Spleen (tissue), 13 donors: ENCODE measurements at places on chromosomes 11 and 22. TPM values are rescaled to one million over a fixed set of nuclear protein-coding genes. Genes with fewer than 3 reads are reported as not detected.
A peak's percentile ranks its signal among the peaks of the same experiment; 100 is the strongest.

DNA sequence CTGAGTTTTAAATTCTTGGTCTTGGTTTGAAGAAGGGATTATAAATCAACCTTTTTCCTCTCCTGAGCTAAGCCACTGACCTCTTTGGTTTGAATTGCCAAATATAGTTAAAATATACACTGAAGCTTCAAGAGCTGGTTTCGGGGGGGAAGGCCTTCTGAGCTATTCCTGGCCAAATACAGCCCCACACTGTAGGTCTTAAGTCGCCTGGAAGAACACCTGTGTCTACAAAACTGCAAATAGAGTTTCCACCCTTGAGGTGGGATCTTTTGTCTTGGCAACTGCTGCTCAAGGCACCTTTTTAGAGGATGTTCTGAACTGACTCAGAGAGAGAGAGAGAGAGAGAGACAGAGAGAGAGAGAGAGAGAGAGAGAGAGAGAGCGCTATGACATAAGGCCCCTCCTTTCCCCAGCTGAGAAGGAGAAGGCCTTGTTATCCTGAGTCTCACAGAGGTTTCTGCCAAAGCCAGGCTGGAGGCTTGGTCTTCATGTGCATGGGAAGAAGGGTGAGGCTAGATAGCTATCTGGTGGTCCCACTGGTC lies 5.5 kb downstream of the ADM start:
- no peak for DNase-seq

- no peak for DNase-seq
Observed at GRCh38 chr11:7858006-7858405, 61.3 kb upstream of the OR5P2 start.

- DNase-seq, result no peak
Observed at GRCh38 chr22:31578171-31578570, 81.8 kb downstream of the SFI1 start.

GRCh38 chr11:113339929-113340589 lies 25.7 kb downstream of the TTC12 start:
- DNase-seq, result no peak

- no peak for DNase-seq
Observed at GRCh38 chr11:122882189-122882856, at the start of gene JHY. JHY (plus strand) TSS chr11:122882759; CDS start chr11:122885850, 3,091 bp downstream.

DNA sequence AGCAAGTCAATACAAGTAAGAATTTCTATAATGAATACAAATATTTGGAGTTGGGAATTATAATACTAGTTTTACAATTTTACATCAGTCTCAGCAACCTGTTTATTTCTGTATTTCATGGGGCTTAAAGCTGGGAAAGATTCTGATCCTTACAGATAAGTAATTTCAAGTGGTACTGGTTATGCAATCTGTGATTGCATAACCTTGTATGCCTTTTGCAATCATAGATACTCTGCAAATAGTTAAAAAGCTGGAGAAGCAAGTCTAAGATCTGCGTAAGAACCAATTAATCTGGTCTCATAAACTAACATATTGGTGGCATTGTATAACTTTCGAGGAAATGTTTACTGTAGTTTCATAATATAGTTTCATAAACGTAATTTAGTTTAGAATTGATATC lies 198.3 kb upstream of the PGR start:
- no peak for DNase-seq

- DNase-seq, result no peak
Observed at GRCh38 chr11:75568616-75569219, 6.7 kb downstream of the SERPINH1 start.

DNA sequence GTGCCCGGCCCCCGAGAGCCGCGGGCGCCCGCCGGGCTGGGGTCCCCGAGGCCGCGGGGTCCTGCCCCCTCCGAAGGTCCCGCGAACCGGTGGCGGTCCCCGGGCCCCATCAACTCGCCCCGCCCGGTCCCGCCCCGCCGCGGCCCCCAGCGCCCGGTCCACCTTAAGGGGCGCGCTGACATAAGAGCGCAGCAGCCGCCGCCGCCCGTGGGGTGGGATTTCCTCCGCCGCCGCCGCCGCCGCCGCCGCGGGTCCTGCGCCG lies at the start of gene ZDHHC8:
TSS of gene ZDHHC8 (plus strand) at position 208 of the 262 bp plus-strand sequence. CDS start 144 bp downstream, outside the sequence.
- peak; percentile 86 for DNase-seq

DNA sequence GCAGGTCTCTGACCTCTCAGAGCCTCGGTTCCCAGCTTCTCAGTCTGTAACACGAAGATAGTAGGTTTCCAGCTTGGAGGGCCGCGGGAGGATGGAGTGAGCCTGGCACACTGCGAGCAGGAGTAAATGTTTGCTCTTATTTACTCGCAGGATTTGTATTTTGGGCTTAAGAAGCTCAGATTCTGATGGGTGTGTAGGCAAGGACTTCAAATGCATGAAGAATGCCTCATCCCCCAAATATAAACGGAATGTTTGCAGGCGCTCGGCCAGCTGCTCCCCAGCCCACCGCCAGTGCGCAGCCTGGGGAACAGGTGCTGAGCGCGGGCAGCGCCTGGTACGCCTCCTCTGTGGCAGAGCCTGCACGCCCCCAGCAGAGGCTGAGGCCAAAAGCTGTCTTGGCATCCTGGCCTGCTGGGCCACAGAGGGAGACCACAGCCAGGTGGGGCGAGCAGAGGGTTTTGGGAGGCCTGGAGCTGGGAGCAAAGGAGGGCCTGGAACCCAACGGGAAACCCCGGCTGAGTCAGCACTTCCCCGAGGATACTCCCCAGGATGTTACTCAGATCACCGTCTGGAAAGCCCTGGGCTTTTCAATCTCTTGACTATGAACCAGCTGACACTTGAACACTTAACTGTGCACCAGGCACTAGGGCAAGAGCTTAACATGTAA lies 9.4 kb downstream of the EHD1 start:
- DNase-seq, result peak; percentile 84

GRCh38 chr11:125935618-125936199 lies 10.1 kb upstream of the VSIG10L2 start:
- peak; percentile 27 for DNase-seq

DNA sequence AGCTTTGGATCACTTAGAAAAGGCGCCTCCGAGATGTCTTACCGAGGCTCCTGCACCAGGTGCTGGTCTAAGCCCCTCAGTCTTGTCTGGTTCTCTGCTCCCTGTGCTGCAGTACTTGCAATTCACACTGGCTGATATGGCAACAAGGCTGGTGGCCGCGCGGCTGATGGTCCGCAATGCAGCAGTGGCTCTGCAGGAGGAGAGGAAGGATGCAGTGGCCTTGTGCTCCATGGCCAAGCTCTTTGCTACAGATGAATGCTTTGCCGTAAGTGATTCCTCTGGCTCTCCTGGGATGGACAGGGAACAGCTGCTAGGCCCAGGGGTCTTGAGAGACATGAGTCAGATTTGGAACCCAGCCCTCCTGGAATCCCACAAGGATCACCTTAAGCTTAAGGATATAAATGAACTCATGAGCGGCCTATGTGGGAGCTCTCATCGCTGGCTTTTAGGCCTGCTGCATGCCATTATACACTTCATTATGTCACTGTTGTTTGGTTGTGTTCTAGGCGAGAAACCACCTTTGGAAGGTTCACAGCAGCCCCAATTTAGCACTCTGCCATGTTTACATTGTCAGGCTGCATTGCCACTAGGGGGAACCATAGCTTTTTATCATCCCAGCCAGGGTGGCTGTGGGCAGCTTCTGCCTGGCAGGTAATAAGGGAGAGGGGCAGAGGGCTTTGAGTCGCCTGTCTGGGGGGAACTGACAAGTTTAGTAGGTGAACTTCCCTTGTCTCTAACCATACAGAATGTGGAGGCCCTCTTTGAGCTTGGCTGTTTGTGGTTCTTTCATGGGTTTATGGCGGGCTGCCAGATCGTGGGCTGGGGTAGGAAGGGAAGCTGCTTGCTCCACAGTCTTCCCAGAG lies 8.5 kb downstream of the ACAD8 start:
- no peak for DNase-seq

DNA sequence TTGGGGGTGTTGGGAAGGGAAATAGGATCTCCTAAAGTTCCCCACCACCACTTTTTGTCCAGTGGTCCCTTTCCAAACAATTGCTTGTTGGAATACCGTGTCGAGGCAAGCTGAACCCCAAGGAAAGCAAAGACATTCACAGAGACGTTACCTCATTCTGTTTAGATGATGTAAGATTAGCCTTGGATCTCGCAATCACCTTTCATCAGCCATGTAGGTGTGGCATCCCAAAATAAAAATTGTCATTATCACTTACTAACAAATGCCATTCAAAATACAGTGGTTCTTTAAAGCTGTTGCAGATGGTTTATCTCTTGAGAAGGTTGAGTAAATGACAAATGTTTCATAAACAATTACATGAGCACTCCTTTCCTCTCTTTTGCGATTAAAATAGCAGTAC lies 86.5 kb upstream of the SLC25A18 start:
- no peak for DNase-seq

- no peak for DNase-seq
Observed at GRCh38 chr11:78840200-78840599, 265.5 kb upstream of the NARS2 start.

GRCh38 chr22:40684728-40685127 lies 5.4 kb downstream of the MCHR1 start:
- no peak for DNase-seq

DNA sequence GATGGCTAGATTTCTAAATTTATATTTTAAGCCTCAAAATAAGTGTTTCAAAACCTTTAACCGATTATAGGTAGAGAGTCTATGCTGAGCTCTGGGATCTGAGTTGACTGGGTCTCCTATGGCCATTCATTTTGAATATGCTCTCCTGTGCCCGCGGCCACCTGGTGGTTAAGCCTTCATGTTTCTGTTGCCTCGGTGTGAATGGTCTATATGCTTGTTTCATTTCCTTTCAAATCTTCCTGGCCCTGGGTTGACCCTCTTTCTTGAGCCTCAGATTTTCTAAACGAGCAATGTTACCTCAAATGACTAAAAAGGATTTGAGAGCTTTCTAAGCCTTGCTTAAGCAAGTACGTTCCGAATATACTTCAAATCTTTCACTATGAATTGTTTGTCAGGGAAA lies 789.4 kb upstream of the KIRREL3 start:
- DNase-seq, result no peak

DNA sequence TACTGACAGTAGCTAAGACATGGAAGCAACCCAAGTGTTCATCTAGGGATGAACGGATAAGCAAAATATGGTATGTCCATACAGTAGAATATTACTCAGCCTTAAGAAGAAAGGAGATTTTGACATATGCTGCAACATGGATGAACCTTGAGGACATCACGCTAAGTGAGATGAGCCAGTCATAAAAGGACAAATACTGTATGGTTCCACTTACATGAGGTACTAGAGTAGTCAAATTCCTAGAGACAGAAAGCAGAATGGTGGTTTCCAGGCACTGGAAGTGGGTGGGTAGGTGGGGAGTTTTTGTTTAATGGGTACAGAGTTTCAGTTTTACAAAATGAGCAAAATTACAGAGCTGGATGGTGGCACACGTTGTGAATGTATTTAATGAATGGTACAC lies 18.1 kb downstream of the CHST1 start:
- no peak for DNase-seq

GRCh38 chr11:65305501-65306268 lies 9.0 kb upstream of the CDC42EP2 start:
- DNase-seq, result no peak

- no peak for DNase-seq
Observed at GRCh38 chr11:88250566-88251242, 75.5 kb upstream of the RAB38 start.

- DNase-seq, result no peak
Observed at GRCh38 chr11:88383447-88383846, 45.9 kb upstream of the CTSC start.

DNA sequence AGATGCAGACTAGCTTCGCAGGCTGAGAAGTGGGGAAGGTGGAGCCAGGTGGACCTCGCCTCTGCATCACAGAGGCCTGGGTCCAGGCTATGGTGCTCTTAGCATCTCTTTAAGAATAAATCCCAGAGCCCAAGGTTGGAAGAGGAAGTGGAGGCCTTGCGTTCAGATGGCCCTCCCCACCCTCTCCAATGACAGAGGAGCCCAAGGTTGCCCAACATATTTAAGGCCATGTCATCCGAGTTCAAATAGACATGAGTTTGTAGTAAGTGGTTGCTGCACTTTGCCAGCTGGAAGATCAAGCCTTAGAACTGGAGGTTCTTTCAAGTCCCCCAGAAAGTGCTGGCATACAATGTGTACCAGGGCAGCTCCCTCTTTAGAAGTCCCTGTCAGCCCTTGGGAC lies 47.1 kb upstream of the HORMAD2 start:
- DNase-seq, result no peak

GRCh38 chr11:33830903-33831648 lies 56.8 kb upstream of the FBXO3 start:
- DNase-seq, result no peak

DNA sequence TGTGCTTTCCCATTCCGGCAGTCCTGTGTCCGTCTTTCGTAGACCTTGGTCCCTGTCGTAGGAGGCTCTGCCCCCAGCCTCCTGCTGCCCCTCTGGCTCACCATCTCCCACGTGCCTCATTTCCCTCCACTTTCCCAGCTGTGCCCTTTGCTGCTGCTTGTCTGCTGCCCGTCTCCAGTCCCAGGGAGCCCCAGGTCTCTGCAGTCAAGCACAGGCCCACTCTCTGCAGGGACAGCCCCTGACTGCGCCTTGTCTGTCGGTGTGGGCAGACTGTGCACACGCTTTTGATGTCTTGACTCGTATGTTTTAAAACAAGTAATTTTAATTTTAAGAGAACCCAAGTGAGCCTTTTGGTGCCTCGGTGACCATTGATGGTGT lies 12.4 kb downstream of the DGCR8 start:
- peak; percentile 63 for DNase-seq

DNA sequence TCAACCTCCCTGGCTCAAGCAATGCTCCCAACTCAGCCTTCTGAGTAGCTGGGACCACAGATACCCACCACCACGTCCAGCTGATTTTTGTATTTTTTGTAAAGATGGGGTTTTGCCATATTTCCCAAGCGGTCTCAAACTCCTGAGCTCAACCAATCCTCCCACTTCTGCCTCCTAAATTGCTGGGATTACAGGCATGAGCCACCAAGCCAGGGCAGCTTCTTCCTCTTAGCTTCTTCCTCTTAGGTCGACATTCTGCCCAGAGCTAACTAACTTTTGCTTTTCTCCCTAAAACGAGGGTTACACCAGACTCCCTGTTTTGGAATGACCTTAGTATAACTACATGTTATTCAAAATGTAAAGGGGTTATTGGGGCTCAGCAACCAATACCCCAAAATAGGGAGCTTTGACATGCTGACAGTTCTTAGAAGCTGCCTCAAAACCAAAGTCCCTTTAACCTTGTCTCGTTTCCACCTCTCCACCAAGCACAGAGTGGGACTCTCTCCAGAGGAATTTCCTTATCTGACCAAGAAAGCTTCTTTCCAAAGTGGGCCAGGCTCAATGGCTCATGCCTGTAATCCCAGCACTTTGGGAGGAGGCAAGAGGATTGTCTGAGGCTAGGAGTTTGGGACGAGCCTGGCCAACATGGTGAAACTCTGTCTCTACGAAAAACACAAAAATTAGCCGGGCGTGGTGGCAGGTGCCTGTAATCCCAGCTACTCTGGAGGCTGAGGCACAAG lies 7.0 kb downstream of the HPS5 start:
- no peak for DNase-seq

- peak; percentile 96 for DNase-seq
Observed at GRCh38 chr11:78417888-78418583, 416 bp upstream of the GAB2 start.

GRCh38 chr11:110077831-110078325 lies 15.3 kb upstream of the ZC3H12C start:
- DNase-seq, result no peak

The MYBPC3 gene
- 4.7 TPM for total RNA-seq

The RAPSN gene
- 0.42 TPM for total RNA-seq

The GRK3 gene
- 47.9 TPM for total RNA-seq

The NECTIN1 gene
- 8.7 TPM for total RNA-seq

The C22orf15 gene
- not detected for total RNA-seq

The ANO1 gene
- total RNA-seq, result 0.54 TPM

The SLC22A25 gene
- not detected for total RNA-seq
